Urinary bladder (tissue), 4 donors: ENCODE measurements at places on chromosomes 2 and 18. TPM values are rescaled to one million over a fixed set of nuclear protein-coding genes. Genes with fewer than 3 reads are reported as not detected.

Gene UGT1A5
- 0.79 TPM for total RNA-seq

Gene FABP1
- not detected for total RNA-seq

Gene GCKR
- 0.11 TPM for total RNA-seq

Gene CDH20
- total RNA-seq: 1.1 TPM

Gene IGFBP2
- 136 TPM for total RNA-seq

Gene PDE11A
- 1.3 TPM for total RNA-seq
